ENCODE measurements at places on chromosomes 2 and 18.

GRCh38 chr18:52615943-52616342, 275.9 kb downstream of the DCC start:
- no peak for DNase-seq

- no peak for DNase-seq
Measured at GRCh38 chr2:146496248-146496647, 1348.6 kb upstream of the ACVR2A start.

DNA sequence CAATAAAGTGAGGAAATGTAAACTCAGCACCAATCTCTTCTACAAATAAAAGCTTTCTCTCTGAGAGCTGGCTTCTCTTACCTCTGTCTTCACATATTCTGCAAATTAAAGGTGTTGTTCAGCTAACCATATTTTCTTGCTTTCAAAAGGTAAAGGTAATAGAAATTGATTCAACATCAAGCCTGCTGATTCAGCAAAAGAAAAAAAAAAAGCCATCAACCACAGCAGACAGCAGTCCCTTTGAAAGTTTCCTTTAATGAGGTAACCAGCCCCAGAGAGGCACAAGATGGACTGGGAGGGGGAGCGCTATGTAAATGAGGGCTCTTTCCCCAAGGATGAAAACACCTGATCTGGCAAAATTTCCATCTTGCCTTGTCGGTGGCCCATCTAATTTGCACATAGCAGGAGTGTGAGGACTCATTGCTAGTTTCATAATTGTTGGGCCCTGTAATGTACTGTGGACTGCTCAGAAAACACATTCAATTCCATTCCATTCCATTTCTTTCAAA, 154.9 kb upstream of the SOX11 start:
- DNase-seq: no peak

DNA sequence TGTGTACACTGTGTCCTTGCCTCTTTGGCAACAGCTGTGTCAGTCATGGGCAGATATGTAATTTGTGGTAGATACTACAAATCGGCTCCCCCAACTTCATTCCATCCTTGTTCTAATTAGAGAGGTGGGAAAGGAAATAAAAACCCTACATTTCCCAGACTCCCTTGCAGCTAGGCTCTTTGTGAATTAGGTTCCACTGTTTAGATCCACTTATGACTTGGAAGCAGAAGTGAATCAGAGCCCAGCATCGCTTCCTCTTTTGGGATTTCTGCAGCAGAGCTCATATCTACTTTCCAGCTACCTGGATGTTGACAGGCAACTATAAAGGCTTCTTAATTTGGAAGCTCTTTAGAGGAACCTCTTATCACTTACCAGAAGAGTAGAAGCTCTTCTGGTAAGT, 34.1 kb upstream of the NARS1 start:
- no peak for DNase-seq

- no peak for DNase-seq
Measured at GRCh38 chr2:70916291-70916690, 19.4 kb upstream of the ATP6V1B1 start.

- no peak for DNase-seq
Measured at GRCh38 chr2:31216734-31217133, 581 bp downstream of the CAPN14 start.

- no peak for DNase-seq
Measured at GRCh38 chr2:200308546-200309295, 2.2 kb downstream of the SPATS2L start.

DNA sequence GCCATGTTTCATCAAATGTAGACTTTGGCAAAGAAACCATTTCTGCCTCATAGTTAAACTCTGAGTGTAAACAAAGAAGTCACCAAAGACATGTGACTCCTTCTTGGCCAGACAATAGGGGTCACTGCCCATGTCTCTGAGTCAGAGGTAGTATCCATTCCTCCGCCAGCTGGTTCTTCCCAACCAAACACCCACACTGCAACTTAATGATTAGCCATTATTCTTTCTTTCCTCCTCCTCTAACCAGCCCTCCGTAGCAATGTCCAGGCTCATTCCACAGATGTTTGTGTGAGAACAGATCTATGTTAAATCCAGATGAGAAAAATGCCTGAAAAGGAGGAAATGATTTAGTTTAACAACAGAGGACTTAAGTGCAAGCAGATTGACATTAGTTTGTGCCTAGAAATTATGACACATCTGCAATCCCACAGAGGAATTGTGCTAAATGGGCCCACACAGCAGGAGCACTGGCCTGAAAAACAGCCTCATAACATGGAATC, 127.9 kb upstream of the SH3BP4 start:
- DNase-seq: peak; percentile 53

- no peak for DNase-seq
Measured at GRCh38 chr2:173086518-173087213, 11.0 kb downstream of the MAP3K20 start.

DNA sequence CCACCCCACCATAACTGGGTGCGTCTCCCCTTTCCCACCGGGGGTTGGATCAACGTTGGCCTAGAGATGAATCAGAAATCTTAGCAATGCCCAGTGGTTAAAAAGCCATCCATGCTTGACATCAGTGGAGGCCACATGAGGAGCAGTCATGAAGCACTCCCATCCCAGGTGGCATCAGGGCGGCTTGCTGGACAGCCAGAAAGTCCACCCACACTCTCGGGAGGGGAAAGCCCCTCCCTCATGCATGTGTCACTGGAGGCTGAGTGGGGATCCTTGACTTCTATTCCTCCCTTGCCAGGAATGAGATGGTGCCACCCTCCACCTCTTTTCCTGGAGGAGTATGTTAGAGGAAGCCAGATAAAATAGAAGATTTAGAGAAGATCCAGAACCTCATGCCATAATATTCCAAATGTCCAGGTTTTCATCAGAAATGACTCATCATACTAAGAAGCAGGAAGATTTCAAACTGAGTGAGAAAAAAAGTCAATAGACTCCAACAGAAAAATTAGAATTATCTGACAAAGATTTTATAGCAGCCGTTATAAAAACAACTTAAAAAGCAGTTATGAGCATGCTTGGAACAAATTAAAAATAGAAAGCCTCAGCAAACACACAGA, 507.1 kb upstream of the ID2 start:
- no peak for DNase-seq

DNA sequence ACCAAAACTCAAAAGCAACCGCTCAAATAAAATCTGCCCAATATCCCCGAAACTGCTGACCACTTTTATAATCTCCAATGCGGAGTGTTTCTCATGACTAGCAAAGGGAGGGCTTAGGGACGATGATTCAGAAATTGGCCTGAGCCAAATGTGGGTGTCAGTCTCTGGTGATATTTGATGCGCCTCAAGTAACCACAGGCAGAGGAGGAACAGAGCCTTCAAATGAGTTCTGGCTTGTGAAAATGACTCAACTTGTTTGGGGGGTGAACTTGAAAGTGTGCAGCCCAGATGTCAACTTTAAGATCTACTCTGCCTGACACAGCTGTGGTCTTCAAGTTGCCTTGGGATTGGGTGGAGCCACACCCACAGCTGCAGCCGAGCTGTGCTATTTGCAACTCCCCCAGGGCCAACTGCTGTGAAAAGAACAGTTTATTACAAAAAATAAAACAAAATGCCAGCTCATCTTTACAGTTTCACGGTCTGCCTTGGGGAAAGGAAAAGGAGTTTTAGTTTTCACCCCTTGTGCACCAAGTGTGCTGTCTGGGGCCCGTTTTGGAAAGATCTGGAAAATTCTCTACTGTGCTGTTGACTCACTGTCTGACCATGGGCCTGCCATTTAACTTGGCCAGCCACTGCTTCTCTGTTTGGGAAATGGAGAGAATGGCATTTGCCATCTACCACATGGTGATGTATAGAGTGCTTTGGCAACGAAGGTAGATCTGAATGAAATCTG, 222.1 kb downstream of the MTX2 start:
- peak; percentile 87 for DNase-seq

GRCh38 chr2:156704617-156705016, 268.4 kb downstream of the GPD2 start:
- DNase-seq: peak; percentile 7

DNA sequence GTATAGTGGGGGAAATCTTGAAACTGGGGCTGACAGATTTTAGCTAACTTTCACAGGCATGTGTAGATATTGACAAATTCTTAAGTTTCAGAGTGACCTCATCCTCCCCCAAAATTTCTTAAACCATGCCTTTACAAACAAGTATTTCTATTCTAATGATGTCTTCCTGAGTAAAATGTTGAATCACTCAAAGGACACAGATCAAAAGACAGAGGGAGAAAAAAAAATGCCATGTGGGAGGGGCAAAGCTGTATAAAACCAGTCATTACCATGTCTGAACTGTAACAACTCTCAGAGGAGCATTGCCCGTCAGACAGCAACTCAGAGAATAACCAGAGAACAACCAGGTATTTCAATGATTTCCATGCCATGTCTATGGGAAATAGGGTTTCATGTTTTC, at the start of gene SERPINB2:
SERPINB2 (plus strand) TSS at position 282 of the 400 bp plus-strand sequence. CDS start 3,740 bp downstream, outside the sequence.
- DNase-seq: no peak
